ENCODE measurements at places on chromosomes 5 and 9. TPM values are rescaled to one million over a fixed set of nuclear protein-coding genes. Genes with fewer than 3 reads are reported as not detected.

GRCh38 chr9:86926145-86926544 lies 21.2 kb downstream of the GAS1 start:
- DNase-seq, result no peak

The C9orf43 gene
- 0.16 TPM for total RNA-seq

DNA sequence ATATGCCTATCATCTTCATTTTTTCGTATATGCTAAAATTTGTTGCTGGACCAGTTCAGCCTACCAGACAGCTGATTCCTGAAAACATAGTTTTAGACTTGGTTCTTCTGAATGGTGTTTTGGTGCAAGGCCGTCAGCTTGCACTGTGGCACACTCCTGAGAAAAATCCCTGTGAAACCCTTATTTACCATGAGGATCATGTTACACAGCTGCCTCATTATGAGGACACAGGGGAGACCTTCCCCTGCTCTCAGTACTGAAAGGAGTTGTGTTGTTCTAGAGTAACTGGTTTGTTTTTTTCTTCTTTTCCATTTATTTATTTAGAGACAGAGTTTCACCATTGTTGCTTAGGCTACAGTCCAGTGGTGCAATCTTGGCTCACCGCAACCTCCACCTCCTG lies 37.6 kb downstream of the MAST4 start:
- DNase-seq, result no peak

GRCh38 chr5:155532621-155533311 lies 519.2 kb downstream of the KIF4B start:
- no peak for DNase-seq

The SLC6A3 gene
- total RNA-seq, result 0.19 TPM

The PCDHGB4 gene
- total RNA-seq, result 12.5 TPM

DNA sequence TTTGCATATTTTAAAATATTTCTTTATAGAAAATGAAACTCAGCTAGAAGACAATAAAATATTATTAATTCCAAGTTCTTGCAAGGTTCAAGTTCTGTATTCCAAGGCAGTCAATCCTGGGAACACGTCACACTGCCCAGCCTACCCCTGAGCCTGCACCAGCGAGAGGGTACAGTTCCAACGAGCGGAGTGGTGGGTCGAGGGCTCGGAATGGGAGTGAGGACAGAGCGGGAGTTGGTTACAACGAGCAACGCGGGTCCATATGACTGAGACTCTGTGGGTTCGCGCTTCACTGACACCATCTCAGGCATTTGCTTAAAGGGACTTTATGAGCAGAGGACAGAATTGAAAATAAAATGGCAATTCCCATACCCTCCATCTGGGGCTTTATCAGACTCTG lies 40.0 kb upstream of the SPTLC1 start:
- DNase-seq, result no peak

- DNase-seq, result no peak
Measured at GRCh38 chr5:150625164-150625535, 15.3 kb upstream of the SYNPO start.

- peak; percentile 88 for DNase-seq
Measured at GRCh38 chr5:139633295-139634027, 14.7 kb upstream of the CXXC5 start.

DNA sequence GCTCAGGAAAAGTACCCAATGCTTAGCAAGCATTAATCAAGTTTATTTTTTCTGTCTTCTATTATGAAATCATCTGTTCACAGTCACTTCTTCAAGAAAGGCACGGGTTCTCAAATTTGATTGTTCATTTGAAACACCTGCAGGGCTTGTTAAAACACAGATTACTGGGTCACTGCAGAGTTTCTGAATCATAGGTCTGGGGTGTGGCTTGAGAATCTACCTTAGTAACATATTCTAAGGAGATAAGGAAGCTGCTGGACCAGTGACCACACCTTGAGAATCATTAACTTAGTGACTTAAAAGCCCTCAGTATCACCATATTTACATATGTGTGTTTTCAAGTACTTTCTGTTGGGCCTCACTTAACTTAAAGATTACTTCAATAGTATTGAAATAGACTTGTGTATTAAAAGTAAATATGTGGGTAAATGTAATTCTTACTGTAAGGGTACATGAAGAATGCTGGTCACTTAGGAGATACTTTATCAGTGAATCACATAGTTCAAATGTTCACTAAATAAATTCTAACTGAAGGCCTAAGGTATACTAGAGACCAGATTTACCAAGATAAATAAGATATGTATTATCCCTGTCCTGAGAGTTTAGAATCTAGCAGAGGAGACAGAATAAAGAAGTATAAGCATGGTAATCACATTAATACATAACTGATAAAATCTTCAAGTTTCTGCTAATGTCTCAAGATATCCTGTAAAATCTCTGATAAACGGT lies 1342.1 kb upstream of the C9orf72 start:
- no peak for DNase-seq

The IL33 gene
- total RNA-seq, result 18.6 TPM

DNA sequence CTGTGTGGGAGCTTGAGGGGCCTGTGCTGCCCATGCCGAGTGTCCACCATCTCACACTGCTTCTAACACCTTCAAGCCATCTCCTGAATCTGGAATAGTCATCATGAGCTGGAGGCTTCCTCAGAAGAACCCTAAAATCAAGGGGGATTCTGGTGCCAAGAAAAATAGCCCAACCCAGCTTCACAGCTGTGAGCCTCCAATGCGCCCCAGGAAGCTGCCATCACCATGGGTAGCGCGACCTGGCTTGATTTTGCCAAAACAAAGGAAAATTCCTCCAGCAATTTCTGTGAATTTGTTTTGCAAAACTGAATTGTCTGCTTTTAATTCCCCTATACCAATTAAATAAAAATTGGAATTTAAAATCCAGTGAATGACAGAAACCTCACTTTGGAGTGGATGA lies 6.2 kb upstream of the TIFAB start:
- DNase-seq, result no peak

Data from cardiac septum (tissue), 1 donor.